Esophagus muscularis mucosa (tissue), 4 donors: ENCODE measurements at places on chromosomes 1 and 21. TPM values are rescaled to one million over a fixed set of nuclear protein-coding genes. Genes with fewer than 3 reads are reported as not detected.

DNA sequence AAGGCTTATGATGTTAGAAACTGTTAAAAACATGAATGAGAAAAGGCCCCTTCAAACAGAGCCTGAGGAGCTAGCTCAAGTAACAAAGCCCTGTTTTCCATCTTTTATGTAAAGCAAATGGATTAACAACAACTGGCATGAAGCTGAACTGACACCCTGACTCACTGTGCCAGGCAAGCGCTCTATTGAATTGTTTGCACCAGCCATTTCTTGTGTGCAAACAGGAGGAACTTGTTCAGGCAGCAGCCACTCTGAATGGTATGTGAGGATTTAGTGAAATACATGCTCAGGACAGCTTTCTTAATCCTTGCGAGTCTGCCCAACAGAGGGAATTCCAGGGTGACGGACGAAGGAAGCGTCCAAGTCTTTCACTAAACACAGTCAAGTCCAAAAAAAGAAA lies 291.1 kb upstream of the ADGRL2 start:
- DNase-seq = no peak

DNA sequence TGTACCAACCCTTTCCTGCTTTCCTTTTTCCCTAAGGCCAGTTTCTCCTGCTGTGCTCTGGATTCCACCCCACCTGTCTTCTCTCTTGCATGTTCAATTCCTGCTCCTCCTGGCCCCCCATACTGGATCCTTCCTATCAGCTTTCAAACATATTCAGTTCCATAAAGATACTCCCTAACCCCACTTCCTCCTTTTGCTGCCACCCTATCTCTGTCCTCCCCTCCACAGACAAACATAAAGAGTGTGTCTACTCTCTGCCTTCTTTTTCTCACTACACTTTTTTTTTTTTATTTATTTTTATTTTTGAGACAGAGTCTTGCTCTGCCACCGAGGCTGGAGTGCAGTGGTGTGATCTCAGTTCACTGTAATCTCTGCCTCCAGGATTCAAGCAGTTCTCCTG lies 16.9 kb upstream of the RPF1 start:
- no peak for DNase-seq

DNA sequence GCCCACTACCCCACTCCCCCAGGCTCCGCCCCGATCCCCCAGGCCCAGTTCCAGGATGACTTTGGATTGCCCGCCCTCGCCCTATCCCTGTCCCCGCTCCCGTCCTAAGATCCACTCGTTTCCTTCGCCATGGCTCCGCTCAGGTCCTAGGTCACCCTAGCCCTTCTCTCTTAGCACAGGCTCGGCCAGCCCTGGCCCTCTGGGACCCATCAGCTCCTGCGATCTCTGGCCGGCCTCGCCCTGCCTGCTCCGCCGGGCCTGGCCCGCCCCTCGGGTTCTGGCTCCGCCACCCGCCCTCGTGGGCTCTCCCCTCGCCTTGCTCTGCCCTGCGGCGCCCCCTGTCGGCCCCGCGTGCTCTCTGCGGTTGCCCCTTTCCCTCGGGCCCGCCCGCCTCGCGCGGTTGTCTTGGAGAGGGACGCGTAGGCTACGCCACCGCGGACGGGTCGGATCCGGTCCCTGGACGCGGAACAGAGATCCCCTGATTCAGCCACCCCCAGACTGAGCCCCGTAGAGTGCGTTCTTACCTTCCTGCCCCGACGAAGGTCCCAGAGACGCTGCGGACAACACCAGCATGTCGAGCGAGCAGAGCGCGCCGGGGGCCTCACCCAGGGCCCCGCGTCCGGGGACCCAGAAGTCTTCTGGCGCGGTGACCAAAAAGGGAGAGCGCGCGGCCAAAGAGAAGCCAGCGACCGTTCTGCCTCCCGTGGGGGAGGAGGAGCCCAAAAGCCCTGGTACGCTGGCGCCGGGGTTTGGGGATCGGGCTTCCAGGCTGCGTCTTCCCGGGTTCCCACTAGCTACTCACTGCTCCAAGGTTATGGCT lies at the start of gene LRRC71:
TSS of gene LRRC71 (plus strand) at position 400 of the 820 bp plus-strand sequence. CDS start at position 572, 172 bp downstream.
- DNase-seq = no peak

Gene FMO1
- total RNA-seq = not detected

GRCh38 chr1:204920967-204921366 lies 50.3 kb downstream of the NFASC start:
- DNase-seq = no peak

Gene FCAMR
- total RNA-seq = not detected

- no peak for DNase-seq
These were observed 4.6 kb upstream of the SMG7 start for GRCh38 chr1:183467687-183468086.
